ENCODE measurements at places on chromosomes 5 and 9.

GRCh38 chr9:70195456-70195855 lies 63.3 kb upstream of the SMC5 start:
- DNase-seq = no peak

DNA sequence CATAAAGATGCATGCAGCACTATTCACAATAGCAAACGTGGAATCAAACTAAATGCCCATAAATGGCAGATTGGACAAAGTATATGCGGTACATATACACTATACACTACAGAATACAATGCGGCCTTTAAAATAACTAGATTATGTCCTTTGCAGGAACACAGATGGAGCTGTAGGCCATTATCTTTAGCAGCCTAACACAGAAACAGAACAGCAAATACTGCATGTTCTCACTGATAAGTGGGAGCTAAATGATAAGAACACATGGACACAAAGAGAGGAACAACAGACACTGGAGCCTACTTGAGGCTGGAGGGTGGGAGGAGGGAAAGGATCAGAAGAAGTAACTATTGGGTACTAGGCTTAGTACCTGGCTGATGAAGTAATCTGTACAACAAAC lies 758.2 kb downstream of the TLE1 start:
- DNase-seq = no peak

DNA sequence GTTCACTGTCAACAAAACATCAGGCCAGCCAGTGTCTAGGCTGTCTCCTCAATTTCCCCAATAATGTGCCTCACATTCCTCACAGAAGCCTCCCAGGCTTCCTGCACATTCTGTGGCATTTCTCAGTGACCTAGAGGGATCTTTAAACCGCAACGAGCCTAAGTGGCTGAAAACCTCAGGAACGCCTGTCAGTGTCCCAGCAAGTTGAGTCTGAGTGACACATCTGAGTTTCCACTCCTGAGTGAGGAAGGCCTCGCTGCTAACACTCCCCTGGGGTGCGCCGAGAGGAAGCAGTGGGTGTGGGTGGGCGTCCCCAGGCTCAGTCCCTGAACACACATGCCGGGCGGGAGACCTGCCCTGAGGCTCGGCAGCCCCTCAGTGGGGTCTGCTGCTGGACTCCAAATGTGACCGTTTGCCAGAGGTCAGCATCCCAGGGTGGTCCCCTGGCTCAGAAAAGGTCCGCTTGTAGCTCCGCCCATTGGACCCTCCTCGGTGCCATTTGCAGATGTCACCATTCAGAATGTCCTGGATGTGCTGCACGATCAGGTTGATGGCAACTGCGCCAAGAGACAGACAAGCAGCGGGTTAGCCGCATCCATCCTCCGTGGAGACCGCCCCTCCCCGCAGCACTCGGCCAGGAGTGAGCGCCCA lies 6.3 kb downstream of the UCK1 start:
- DNase-seq = no peak

- no peak for DNase-seq
Observed at GRCh38 chr9:128841694-128842492, 12.3 kb upstream of the SPOUT1 start.

GRCh38 chr5:74336297-74336696 lies 304.2 kb downstream of the ENC1 start:
- no peak for DNase-seq

- DNase-seq = no peak
Observed at GRCh38 chr5:178751286-178751685, 20.8 kb upstream of the ZNF354A start.

- no peak for DNase-seq
Observed at GRCh38 chr5:137040024-137040423, 459.1 kb downstream of the SPOCK1 start.

GRCh38 chr5:6261668-6262067 lies 116.7 kb downstream of the MED10 start:
- peak; percentile 11 for DNase-seq

DNA sequence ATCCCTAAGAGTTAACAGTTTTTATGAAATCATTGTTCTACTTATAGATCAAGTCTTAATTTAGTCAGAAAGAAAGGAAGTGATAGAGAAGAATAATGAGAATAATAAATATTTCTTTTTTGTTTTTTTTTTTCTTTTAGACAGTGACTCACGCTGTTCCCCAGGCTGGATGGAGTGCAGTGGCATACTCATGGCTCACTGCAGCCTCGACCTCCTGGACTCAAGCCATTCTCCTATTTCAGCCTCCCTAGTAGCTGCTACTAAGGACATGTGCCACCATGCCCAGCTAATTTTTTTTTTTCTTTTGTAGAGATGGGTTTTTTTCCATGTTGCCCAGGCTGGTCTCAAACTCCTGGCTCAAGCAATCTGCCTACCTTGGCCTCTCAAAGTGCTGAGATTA lies 11.0 kb downstream of the IFNA21 start:
- no peak for DNase-seq

DNA sequence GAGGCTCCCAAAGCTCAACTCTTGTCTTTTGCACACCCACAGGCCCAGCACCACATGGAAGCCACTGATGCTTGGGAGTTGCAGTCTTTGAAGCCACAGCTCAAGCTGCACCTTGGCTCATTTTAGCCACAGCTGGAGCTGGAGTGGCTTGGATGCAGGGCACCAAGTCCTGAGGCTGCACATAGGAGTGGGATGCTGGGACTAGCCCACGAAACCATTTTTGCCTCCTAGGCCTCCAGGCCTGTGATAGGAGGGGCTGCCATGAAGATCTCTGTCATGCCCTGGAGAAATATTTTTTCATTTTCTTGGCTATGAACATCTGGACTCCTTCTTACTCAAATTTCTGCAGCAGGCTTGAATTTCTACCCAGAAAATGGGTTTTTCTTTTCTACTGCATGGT lies 438.5 kb upstream of the TNC start:
- no peak for DNase-seq

- DNase-seq = no peak
Observed at GRCh38 chr5:145979270-145980223, 43.2 kb downstream of the SH3RF2 start.

- DNase-seq = no peak
Observed at GRCh38 chr5:59656351-59657254, 236.9 kb downstream of the PDE4D start.

GRCh38 chr5:150562832-150563231 lies 54.9 kb downstream of the NDST1 start:
- peak; percentile 40 for DNase-seq

DNA sequence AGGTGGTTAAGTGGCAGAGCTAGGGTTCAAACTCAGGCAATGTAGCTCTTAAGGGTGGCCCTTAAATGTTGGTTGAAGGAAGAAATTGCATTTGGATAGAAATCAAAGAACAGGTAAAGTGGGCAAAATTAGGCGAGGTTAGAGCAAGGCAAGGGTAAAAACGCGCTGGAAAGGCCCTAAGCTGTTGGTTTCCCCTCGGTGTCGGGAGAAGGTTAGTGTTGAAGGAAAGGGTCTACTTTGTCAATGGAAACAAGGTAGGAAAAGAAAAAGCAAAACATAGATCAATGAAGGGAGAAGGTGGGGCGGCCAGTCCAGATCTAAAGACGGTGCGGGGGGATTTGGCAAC lies 431 bp downstream of the FASTKD3 start:
- no peak for DNase-seq

DNA sequence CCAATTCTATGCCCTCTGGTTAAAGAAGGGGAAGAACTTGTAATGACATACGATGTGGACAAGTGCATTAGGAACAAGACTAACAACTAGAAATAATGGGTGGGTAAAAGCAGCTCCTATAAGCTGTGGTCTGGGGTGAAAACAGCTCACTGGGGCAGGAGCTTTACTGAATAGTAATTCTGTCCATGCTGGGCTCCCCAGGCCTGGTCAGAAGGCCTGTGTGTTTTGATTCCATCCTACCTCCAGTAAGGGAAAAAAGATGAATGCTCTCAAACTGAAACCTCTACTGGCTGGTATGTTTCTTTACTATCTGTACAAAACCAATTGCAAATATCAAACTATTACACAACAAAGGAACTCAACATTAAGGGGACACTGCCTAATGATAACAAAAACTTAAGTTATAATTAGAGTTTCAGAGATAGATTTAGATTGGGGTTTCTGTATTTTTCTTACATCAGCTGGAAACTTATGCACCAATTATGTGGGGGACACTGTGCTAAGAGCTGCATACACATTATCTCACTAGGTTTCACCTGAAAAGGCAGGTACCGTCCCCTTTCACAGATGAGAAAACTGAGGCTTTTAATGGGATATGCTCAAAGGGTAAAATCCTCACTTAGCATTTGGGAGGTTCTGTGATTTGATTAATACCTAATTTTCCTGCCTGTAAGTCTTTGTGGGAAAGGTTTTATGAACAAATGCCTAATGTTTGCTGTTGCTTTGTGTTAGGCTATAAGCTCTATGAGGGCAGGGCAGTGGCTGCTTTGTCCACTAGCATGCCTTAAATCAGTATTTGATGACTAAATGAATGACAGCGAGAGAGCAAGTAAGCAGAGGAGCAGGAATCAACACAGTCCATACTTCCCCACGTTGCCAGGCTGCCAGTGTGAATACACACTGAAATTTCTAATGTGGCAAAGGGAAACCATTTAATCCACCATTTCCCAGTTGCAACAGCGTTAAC lies 53.6 kb downstream of the ELL2 start:
- no peak for DNase-seq

DNA sequence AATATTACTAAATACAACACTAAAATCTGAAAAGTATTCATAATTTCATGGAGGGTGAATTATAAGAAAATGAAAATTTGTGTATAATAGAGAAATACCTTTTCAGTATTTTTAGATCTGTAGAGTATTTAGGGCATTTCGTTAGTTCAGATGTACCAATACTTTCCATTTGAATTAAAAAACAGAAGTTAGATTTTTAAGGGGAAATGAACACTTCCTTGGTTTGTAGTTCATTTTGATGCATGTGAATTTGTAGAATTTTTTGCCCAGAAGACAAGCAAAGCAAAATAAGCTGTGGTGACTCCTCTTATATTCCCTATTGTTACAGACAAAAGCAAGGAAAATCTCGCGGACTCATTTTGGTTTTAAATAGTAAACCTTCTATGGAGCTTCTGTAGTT lies 209.0 kb upstream of the RPS23 start:
- no peak for DNase-seq

DNA sequence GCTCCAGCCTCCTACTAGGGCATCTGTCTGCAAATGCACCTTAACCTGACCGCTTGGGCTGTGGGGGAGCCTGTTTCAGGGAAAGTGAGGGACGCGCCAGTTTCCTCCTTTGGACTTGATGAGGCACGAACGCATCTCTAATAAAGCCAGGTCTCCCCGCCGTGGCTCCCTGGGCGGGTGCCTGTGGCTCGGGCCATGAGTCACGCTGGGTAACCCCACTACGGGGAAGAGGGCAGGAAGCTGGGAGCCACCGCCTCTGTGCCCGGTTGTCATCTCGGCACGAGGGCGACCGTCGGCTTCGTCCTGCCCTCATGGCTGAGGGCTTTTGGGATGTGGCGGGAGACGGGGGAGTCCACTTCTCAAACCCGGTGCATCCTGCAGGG lies 12.1 kb downstream of the NOTCH1 start:
- peak; percentile 91 for DNase-seq

- no peak for DNase-seq
Observed at GRCh38 chr5:72472031-72472430, 35.2 kb downstream of the ZNF366 start.

- DNase-seq = no peak
Observed at GRCh38 chr5:44361342-44362001, 27.7 kb downstream of the FGF10 start.

- DNase-seq = no peak
Observed at GRCh38 chr5:43309637-43310036, 3.6 kb downstream of the HMGCS1 start.

GRCh38 chr5:74079971-74080556 lies 454.1 kb downstream of the ARHGEF28 start:
- DNase-seq = no peak

DNA sequence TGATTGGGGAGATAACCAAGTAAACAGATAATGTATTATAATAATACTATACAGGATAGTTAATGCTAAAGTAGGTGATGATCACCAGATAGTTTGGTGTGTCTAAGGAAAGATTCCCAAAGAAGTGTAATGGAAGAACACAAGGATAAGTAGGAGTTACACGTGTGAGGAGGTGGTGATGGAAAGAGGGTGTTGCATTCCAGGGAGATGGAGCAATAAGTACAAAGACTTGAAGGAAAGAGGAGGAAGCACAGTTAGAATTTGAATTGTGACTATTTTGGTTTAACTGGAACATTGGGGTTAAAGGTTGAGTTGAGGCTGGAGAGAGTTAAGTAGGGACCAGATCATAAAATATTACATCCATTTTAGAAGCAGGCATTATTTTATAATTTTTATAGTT lies 76.9 kb downstream of the IPO11 start:
- no peak for DNase-seq

DNA sequence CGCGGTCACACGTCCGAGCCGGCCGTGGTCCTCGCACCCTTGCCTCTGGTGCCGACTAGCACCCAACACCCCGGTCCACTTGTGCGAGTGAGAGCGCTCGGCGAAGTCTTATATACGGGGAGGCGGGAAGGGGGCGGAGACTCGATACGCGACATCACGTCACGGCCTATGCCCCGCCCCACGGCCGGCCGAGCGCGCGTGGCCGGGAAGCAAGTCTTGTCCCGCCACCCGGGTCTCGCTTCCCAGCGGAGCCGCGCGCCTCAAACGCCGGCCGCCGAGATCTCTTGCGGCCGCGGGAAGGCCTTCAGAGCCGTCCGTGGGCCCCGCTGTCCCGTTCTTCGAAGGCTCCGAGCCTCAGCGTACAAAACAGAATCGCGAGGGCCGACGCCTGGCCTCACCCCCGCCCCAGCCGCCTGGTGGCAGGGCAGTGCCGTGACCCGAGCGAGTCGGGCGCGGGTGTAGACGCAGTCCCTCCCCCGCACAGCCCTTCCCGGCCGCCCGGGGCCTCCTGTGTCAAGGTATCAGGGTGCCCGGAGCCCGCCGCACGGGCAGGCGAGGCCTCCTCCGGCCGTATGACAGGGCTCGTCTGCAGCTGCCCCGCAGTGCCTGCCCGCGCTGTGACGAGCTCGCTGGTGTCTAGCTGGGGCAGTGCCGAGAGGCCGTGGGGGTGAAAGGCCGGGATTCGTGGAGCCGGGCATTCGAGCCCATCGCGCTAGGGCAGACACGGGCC lies at the start of gene PLK2:
TSS of gene PLK2 (minus strand) at position 85 of the 730 bp plus-strand sequence. CDS start 127 bp downstream, outside the sequence.
- peak; percentile 84 for DNase-seq

DNA sequence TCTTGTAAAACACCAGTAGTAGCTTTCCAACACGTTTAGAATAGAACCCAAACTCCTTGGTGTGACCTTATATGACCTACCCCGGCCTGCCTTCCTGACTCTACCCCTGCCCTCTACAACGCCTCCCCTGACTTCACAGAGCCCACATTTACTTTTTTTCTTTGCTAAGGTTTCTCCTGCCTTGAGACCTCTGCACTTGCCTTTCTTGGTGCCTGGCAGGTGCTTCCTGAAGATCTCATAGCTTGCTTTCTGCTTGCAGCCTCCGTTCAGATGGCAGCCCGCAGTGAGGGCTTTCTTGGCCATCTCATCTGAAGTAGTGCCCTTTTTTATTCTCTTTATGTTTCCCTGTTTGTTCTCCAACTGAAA lies 24.3 kb downstream of the NUP214 start:
- no peak for DNase-seq
